HT1080 (cell line): ENCODE measurements at places on chromosomes 4 and X. TPM values are rescaled to one million over a fixed set of nuclear protein-coding genes. Genes with fewer than 3 reads are reported as not detected.

DNA sequence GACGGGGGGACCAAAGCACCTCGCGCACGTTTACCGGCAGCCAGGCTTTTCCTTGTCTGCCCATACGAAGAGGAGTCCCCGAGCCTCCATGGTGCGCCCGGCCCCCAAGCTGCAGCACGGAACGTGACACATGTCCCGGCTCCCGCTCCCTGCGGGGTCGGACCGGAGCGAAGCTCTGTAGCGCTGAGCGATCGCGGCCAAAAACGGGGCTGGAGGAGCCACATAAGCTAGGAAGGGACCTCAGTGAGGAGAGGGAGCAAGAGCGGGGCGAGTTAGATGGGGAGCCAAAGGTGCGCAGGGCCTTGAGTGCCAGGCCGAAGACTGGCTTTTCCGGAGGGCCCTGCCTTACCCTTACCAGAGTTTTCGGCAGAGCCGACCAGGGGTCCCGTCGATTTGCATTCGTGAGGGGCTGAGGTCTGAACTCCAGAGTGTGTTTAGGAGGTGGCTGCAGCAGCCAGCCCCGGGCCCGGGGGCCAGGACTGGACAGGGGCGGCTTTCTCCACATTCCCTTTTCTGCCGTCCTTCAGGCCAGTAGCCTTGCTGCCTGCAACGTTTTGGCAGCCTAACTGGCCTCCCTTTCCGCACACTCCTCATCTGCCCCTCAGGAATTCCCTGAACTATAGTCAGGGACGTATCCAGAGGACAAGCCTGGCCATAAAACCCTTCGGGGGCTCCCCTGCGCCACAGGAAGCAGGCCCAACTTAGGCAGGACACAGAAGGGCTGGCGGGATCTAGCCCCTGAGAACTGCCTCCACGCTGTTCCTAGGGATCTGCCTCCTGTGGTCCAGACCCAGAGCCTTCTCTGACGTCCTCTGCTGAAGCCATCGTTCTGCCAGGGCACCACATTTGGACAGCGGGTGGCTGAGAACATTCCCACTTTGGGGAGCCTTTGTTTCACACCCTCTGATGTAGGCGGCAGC, 689 bp downstream of the SSR4 start:
- no peak for DNase-seq

GRCh38 chr4:36241771-36242170, 2.5 kb downstream of the ARAP2 start:
- DNase-seq = no peak

Gene ACE2
- total RNA-seq = not detected in 2 replicates

DNA sequence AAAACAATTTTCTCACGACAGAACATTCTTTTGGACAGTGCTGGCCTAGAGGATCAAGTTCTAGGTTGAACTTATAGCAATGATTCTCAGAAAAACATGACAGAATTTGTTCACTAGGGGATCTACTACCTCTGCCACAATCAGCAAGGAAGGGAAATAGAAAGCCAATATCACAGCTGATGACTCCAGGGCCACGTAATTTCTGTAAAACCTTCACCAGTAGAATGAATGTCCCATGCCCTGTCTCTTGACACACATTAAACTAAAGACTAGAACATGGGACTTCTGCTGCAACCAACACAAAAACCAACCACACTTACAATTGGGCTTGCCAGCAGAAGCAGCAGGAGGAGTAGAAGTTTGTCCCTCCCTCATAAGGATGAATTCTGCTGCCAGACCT, 86.0 kb upstream of the NPFFR2 start:
- no peak for DNase-seq

GRCh38 chr4:41389356-41389755, 132.6 kb downstream of the UCHL1 start:
- no peak for DNase-seq

DNA sequence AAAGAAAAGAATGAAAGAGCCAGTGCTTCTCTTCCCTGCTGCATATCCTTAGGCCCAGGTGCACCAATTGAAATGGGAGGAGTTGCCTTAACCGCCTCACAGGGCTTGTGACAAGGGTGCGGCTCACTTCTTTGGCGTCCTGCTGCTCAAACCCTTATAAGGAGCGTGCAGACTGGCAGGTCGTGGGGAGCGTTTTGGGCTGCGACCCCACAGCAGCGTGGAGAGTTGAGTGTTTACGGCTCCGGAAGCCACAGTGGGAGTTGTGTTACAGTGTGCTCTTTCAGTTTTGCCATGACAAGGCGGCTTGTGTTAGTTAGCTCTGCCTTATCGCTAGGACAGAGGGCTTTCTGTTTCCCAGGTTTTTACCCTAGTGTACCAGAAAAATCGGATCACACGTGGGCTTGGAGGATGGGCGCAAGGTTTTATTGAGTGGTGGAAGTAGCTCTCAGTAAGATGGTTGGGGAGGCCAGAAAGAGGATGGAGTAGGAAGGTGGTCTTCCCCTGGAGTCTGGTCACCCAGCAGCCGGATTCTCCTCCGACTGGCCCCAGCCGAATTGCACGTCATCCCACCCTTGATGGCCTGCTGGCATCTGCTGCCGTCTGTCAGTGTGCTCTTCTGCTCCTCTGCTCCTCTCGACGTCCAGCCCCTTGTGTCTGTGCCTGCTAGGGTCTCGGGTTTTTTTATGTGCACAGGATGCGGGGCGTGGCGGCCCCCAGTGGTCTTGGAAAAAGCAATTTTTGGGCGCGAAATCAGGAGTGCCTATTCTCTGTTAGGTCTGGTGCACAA, 718.9 kb downstream of the ARAP2 start:
- no peak for DNase-seq

DNA sequence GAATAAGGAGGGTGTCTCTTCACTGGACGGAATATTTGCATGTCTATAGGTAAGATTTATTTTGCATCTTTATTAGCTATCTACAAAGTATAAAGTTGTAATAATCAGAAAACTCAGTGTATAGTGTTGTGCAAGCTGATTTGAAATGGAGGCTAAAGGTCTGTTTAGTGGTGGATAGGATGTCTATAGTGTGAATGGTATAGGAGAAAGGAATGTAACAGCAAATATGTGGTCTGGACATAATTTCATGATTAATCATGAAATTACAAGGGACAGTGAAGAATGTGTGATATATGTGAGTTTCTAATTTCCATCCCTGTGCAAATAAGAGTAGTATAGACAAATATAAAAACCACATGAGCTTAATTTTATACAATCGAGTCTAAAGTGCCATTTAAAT, 79.3 kb upstream of the CAMK2D start:
- DNase-seq = peak; percentile 78

DNA sequence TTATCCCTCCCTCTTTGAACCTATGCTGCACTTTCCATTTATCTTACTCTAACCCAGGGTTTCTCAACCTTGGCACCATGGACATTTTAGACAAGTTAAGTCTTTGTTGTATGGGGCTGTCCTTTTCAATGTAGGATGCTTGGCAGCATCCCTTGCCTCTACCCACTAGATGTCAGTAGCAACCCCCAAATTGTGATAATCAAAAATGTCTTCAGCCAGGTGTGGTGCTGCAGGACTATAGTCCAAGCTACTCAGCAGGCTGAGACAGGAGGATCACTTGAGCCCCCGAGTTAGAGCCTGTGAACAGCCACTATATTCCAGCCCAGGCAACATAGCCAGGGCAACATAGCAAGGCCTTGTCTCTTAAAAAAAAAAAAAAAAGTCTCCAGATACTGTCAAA, 7.0 kb downstream of the LRCH2 start:
- DNase-seq = peak; percentile 48

GRCh38 chr4:168920441-168921065, 89.5 kb downstream of the CBR4 start:
- DNase-seq = no peak

GRCh38 chr4:17284323-17285175, 227.3 kb downstream of the QDPR start:
- DNase-seq = no peak
